ENCODE measurements at places on chromosomes 1 and 21. TPM values are rescaled to one million over a fixed set of nuclear protein-coding genes. Genes with fewer than 3 reads are reported as not detected.

ADIPOR1 gene
- total RNA-seq = 68.5 TPM

TMEM54 gene
- total RNA-seq = 228 TPM

GRCh38 chr1:84669831-84670230 is 20.4 kb downstream of the SSX2IP start:
- no peaks in the 10 kb centered on the region for H3K4me1 ChIP-seq
- H3K27ac ChIP-seq = no peak overlapping the region
- H3K27me3 ChIP-seq = no peaks in the 10 kb centered on the region
- no peak overlapping the region for H3K4me3 ChIP-seq
- DNase-seq = no peak

DNA sequence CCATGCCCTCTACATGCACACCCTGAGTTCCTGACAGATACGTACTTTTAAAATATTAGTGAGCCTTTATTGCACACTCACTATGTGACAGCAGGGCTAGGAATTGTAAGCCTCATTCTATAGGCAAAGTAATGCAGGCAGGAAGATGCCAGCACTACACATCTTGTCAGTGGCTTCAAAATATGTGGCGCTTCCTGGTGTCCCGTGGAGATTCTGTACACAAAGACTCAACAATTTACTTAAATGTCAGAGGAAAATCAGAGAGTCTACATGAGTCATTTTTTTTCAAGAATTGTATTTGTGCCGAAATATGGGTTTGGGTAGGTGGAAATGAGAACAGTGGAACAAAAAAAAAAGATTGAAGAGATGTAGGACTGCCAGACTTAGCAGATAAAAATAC is 27.6 kb downstream of the RNASEL start:
- DNase-seq = no peak
- H3K27ac ChIP-seq = no peak overlapping the region
- no peaks in the 10 kb centered on the region for H3K27me3 ChIP-seq
- H3K4me3 ChIP-seq = no peak overlapping the region
- H3K4me1 ChIP-seq = no peaks in the 10 kb centered on the region
- no peaks in the 10 kb centered on the region for H3K36me3 ChIP-seq

BNIPL gene
- total RNA-seq = 0.70 TPM

- DNase-seq = no peak
Observed at GRCh38 chr1:228990906-228991569, 255.8 kb downstream of the RHOU start.

GRCh38 chr1:109762821-109763645 is 690 bp downstream of the EPS8L3 start:
- H3K4me1 ChIP-seq = peaks cover 51% of the 10 kb centered on the region
- H3K4me3 ChIP-seq = peak overlapping the region; percentile 50
- no peaks in the 10 kb centered on the region for H3K27me3 ChIP-seq
- no peaks in the 10 kb centered on the region for H3K36me3 ChIP-seq
- H3K27ac ChIP-seq = peak overlapping the region; percentile 94

DNA sequence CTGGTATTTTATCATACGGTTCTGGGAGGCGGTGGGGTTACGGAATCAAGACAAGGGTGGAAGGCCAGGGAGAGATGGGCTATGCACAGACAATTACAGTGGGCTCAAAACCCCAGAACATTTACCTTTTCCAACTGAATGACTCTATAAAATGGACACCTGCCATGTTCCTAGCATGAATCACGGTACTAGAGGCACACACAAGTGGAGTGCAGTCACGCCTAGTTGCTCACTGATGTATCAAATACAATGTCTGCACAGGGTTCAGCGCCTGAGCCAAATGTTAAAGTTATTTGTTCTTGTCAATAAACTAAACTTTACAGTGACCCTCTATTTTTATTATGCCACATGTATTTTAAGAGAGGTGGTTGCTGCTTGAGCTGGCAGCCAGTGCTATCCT is 121.4 kb downstream of the ATG4C start:
- no peaks in the 10 kb centered on the region for H3K4me1 ChIP-seq
- H3K27ac ChIP-seq = no peak overlapping the region
- H3K27me3 ChIP-seq = no peaks in the 10 kb centered on the region
- no peak overlapping the region for H3K4me3 ChIP-seq
- no peak for DNase-seq
- no peaks in the 10 kb centered on the region for H3K36me3 ChIP-seq
